Stimulated activated CD4-positive, alpha-beta T cell treated with anti-CD3 and anti-CD28 coated beads, Interleukin-15, amount 100 ng/mL, for 1 hour (primary cell): ENCODE measurements at places on chromosomes 1 and 21.

GRCh38 chr21:34185026-34185750, 111.8 kb downstream of the MRPS6 start:
- DNase-seq, result no peak

- DNase-seq, result no peak
Observed at GRCh38 chr1:78298349-78298748, 192.4 kb upstream of the PTGFR start.

GRCh38 chr1:45679123-45679522, 7.2 kb downstream of the GPBP1L1 start:
- no peak for DNase-seq

- DNase-seq, result no peak
Observed at GRCh38 chr1:183032122-183032921, 9.1 kb downstream of the LAMC1 start.

- DNase-seq, result no peak
Observed at GRCh38 chr1:27592931-27593677, 10.8 kb downstream of the AHDC1 start.

DNA sequence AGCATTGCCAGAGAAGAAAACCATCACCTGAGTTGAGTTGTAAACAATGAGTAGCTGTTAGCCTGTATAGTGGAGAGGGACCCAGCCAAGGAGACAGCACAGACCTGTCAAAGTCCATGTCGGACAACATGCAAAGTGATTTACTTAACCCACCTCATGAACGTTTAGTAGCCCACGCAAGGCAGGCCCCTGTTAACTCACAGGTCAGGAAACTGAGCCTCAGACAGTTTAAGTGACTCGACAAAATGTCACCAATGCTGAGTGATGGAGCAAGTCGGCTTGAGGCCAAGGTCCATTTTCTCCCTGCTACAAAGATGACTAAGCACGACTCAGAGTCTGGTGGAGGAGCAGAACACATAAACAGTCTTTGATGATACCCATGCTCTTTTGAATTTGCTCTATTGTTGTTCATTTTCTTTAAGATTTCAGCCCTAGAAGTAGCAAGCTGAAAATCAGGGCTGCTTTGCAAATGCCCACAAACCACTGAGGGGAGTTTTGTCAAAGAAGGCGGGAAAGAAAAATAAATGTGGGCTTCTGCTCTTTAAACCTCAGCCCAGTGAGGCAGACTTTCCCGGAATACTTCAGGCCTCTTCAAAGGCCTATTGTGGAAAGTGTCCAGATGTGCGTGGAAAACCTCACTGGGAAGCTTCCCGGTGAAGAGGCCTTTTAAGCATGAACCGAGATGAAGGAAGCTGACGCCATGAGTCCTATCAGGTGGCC, 83.8 kb upstream of the HOOK1 start:
- DNase-seq, result no peak

- no peak for DNase-seq
Observed at GRCh38 chr1:7046314-7046713, 261.1 kb downstream of the CAMTA1 start.

DNA sequence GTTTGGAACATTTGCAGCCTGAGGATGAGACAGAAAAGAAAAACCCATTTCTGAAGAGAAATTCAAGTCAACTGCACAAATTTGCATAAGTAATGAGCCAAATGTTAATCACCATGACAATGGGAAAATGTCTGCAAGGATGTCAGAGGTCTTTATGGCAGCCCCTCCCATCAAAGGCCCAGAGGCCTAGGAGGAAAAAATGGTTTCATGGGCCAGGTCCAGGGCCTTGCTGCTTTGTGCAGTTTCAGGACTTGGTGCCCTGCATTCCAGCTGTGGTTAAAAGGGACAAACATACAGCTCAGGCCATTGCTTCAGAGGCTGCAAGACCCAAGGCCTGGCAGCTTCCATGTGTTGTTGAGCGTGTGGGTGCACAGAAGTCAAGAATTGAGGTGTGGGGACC, 13.4 kb downstream of the RBM11 start:
- DNase-seq, result no peak

DNA sequence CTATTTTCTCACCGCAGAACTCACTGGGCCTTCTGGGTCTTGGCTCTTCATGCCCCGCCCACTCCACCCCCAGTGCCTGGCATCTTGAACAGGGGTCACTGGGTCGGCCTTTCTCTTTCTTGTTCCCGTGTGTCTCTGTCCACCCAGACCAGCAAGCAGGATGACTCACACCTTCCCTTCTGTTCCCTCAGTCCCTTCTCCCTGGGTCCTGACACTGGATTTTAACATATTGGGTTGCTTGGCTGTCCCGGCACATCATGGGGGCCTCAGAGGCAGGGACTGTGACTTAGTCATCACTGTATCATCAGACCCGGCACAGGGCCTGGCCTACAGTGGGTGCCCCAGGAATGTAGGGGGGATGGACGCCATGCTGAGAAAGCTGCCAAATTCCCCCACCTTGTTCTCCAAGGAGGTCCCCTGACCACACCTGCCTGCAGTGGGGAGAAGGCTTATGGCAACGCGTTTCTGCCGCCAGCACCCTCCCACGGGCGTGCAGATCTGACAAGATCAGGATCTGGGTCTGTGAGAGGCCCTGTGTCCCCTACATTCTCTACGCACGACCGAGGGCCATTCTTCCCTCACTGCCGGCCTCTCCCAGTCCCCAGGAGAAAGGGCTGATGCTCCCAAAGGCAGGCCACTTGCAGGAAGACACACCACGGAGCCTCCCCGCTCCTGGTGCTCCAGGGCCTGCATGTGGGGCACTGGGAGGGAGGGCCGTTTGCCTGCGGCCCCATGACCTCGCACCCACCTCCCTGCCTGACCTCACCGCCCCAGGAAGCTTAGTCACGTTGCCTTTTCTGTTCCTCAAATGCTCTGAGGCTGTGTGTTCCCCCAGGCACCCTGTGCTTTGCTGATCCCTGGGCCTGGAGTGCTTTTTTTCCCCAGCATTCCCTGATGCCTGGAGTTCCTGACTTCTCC, 157.2 kb upstream of the TMEM51 start:
- no peak for DNase-seq

GRCh38 chr1:98963064-98963758, 41.5 kb downstream of the PLPPR5 start:
- DNase-seq, result no peak

GRCh38 chr1:25861316-25862286, 2.3 kb upstream of the AUNIP start:
- DNase-seq, result no peak

DNA sequence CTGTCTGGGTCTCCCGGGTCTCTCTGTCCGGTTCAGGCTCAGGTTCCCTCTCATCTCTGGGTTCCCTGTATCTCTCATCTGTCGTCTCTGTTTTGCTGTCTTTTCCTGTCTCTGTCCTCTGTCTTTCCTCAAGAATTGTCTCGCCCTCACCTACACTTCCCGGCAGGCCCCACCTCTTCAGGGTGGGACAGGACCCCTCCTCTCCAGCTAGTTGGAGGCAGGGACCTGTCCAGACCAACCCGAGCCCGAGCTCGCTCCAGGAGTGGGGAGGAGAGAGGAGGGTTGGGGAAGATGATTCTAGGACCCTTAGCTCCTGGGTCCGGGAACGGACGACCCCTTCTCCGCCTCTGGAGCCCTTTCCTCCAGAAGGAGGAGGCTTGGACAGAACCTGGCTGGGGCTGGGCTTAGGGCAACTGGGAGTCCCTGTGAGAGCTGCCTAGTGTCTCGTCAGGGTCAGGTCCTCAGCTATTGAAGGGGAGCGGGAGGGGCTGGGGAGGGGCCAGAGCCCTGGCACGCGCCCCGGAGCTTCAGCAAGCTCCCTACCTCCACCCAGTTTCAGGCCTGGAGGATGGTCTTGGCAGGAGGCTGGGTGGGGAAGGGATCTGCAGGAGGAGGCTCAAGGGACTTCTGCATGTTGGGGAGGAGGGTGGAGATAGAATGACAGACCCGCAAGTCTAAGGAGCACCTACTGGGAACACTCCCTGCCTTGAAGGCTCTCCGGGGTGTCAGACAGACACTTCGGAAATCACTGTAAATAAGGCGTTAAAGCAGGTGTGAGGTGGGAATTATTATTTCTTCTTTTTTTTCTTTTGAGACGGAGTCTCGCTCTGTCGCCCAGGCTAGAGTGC, 26.3 kb upstream of the EPB41 start:
- DNase-seq, result no peak

- no peak for DNase-seq
Observed at GRCh38 chr1:74463333-74463988, 49.0 kb downstream of the LRRC53 start.

- DNase-seq, result no peak
Observed at GRCh38 chr1:221276896-221277409, 397.7 kb downstream of the HLX start.

DNA sequence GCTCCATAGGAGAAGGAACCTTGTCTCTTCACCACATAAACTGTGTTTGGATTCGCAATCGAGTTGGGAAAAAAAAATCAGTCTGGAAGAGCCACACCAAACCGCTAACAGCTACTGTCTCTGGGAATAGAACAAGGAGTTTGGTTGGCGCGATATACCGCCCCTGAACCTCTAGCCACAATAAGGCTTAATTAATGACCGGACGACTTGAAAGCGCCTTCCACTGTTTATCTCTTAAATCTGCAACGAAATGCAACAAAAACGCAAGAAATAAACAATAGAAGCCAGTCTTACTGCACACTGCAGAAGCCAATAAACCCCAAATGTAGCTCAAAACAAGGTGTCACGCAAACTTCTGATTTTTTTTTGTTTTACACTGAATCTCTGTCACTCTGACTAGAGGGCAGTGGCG, 10.9 kb downstream of the BTBD19 start:
- DNase-seq, result no peak

GRCh38 chr1:232620356-232620969, 9.5 kb downstream of the SIPA1L2 start:
- DNase-seq, result no peak

GRCh38 chr1:170356585-170356984, 175.4 kb upstream of the GORAB start:
- DNase-seq, result no peak

DNA sequence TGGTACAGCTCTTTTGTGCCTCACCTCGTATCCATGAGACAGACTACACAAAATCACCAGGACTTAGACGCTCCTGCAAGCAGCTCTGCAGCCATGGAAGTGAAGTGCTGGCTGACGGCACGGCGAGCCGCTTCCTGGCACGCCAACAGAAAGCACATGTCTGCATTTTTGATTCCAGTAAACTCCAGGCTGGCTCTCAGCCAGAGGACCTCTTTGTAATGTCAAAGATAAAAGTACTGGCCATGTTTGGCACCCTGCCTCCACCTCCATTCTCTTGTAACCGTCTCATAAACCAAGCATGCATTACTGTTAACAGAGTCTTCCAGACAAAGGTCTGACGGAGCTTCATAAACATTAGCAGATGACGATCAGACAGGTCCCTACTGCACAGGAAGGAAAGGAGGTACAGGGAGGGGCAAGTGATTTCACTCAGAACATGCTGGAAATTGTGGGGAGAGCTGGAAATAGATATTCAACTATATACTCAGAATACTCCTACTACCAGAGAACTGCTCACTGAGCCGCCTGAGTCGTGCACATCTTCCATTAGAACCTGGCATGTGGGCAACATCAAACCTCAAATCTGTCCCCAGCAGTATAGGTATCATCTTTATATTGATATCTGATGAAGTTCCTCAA, 632.0 kb downstream of the SMYD3 start:
- no peak for DNase-seq

DNA sequence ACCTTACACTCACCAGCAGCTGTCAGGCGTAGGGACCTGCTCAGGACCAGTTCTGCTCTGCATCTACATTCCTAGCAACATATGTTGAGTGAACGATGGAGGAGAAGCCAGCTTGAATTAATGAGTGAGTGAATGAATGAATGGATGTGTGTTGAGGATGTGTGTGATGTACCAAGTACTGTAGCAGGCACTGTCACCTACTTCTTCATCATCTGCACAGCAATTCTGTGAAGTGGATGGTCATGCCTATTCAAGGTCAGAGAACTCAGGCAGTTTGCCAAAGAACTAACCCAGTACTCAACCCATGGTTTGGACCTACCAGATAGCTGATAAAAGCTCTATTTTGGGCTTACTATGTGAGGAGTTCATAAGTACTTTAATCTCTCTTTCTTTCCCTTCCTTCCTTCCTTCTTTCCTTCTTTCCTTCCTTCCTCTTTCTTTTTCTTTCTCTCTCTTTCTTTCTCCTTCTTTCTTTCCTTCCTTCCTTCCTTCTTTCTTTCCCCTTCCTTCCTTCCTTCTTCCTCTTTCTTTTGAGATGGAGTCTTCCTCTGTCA, 56.9 kb downstream of the ATP1A1 start:
- DNase-seq, result no peak

DNA sequence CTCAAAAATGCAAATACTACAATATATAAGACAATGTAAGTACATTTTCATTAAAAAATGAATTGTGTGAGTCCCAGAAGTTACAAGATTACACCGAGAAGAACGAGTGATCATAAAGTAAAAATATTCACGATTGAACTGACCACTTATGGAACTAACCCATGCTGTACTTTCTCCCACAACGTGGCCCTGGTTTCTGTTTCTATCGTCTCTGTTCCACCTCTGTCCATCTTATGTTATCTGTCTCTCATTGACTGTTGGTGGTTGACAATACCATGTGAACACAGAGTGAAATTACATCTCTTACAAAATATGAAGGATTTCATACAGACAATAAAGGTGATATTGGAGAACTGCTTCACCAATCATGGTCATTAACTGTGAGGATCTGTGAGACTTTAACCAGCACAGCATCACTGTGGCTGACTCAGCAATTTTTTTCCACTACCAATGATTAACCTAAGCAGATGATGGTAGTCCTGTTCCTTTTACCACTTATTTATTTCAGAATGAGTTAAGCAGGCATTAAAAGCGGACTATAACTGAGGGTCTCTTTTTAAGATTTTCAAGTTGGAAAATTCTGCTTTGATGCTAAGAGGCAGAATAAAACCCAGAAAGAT, 165.1 kb downstream of the TGFB2 start:
- no peak for DNase-seq

GRCh38 chr21:42905195-42905594, 12.1 kb downstream of the NDUFV3 start:
- DNase-seq, result no peak

- no peak for DNase-seq
Observed at GRCh38 chr1:211198111-211198510, 61.1 kb upstream of the RCOR3 start.

- DNase-seq, result no peak
Observed at GRCh38 chr1:32892368-32893197, 6.3 kb downstream of the HPCA start.

- no peak for DNase-seq
Observed at GRCh38 chr1:15345705-15346345, 63.9 kb upstream of the EFHD2 start.

- no peak for DNase-seq
Observed at GRCh38 chr1:177186639-177187038, 15.9 kb downstream of the BRINP2 start.

- DNase-seq, result no peak
Observed at GRCh38 chr1:204598319-204598969, 82.2 kb downstream of the MDM4 start.

DNA sequence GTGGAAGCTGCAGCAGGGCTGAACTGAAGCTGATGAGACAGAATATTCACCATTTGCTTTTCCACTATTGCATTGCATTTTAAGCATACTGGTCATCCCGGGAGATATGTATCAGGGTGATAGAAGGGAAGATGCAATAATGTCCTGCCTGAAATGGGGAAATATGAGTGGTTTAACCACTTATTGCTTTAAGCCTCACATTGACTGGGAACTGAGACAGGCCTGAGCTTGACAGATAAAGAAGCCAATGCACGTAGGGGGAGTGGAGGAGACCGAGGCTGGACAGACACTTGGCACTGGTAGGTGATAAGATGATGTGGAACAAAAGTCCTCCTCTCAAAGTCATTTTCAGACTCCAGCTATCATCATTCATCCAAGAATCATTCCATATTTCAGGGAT, 911.7 kb upstream of the NCAM2 start:
- no peak for DNase-seq
